ENCODE measurements at places on chromosomes 12 and 14.

- DNase-seq: no peak
Measured at GRCh38 chr14:91111443-91111842, 2.4 kb upstream of the DGLUCY start.

GRCh38 chr14:37720131-37720530 is 124.7 kb downstream of the TTC6 start:
- DNase-seq: no peak

DNA sequence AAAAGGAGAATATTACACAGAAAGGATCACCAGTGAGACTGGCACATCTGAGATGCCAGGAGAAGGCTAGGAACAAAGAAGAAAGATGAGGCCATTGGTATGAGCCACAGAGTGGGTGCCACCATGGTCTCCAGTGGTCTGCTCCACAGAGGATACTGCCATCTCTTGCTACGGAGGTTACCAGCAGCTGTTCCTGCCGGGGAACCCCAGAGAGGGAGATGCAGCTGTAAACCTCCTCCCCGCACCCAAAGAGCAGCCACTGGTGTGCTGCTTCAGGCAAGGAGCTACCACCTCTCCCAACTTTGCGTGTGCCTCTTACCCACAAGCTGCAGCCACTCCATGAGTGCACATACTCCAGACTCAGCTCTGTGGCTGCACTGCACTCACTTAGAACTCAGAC is 201.5 kb upstream of the RTL1 start:
- DNase-seq: no peak

DNA sequence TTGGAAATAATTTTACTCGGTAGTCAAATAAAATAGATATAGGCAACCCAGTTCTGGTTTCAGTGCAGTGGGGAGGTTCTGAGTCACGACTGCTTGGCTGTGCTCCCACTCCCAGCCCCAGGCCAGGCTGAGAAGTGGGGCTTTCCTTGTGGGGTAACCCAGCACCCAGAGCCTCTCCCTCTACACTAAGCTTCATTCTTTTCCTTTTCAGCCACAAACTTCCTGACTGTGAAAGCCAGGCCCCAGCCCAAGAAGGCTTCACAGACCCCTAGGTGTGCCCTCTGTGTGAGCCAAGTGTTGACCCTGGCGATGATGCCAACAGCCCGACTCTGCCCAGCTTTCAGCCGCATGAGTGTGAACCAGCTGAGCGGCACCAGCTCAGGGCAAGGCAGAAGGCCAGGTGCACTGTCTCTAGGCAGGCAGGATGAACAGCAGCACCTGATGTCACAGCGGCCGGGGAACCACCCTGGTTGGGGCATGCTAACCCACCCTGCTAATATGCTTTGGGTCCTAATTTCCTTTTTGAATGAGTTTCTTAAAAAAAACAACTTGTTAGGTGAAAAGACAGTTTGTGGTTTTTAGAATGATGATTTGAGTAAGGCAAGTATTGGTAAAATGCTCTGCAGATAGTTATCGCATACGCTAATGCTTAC is 42.2 kb upstream of the ATP23 start:
- DNase-seq: peak; percentile 48

DNA sequence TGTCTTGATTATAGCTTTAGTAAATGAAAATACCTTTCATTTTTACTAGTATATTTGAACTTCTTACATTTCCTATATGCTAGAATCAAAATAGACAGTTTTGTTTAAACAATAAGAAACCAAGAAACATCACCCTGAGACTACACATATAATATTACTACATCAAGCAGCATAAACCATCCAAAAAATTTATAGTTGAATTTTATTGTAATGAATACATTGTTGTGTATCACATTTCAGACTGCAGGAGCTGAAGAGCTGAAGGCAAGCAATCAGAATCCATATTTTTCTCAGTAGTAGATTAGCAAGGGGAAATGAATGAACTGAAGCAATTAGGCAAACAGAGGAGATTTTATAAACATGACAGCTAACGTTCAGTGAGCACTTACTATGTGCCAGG is 379.2 kb downstream of the BTG1 start:
- DNase-seq: no peak

GRCh38 chr14:71460091-71460490 is 472.1 kb upstream of the RGS6 start:
- DNase-seq: no peak

- peak; percentile 19 for DNase-seq
Measured at GRCh38 chr14:68627868-68628604, 164.8 kb downstream of the ZFP36L1 start.

- peak; percentile 30 for DNase-seq
Measured at GRCh38 chr12:47904713-47905709, at the start of gene VDR. VDR (minus strand) TSS chr12:47904994; CDS start chr12:47879113, 25,881 bp downstream.

DNA sequence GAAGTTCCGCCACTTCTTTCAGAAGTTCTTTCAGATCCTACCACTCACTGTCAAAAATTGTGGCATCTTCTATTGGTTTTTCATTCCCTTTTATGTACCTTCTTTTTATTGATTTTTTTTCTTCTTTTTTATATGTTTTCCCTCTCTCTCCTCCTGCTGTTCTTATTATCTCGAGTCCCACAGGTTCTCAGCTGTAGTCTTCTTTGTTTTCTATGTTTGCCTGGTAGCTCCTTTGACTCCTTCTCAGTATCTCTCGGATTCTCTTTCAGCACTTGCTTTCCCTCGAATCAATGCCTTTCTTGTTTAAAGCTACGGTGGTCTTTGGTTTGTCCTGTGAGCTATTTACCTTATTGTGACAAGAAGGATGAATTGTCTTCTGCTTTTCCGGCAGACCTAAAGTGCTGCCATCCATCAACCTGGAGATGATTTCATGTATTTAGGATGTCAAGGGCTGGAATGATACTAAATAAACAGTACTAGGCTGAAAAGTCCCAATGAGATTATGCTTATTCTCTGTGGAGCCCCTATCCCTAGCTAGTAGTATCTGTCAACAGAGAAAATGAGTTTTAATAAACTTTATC is 541.7 kb downstream of the NOVA1 start:
- no peak for DNase-seq

GRCh38 chr12:118332511-118332910 is 40.2 kb downstream of the TAOK3 start:
- no peak for DNase-seq

- no peak for DNase-seq
Measured at GRCh38 chr12:98492580-98493140, 22.7 kb upstream of the TMPO start.

DNA sequence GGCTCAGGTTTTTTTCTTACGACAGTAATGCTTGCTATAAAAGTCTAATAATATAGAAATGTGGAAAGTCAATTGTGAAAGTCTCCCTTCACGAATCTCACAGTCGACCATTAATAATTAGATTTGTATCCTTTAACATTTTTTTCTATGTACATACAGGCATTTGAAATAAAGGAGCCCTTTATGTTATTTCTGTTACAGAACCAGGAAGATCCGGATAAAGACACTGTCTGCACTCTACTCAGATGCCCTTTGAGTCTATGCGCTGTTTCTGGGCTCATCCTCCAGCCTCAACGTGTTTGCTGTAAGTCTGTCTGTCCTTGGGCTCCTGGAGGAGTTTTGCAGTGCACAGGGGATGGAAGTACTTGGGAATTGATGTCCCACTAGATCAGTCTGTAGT is 212.2 kb upstream of the ATP2B1 start:
- DNase-seq: no peak

GRCh38 chr12:108075561-108075960 is 53.5 kb upstream of the WSCD2 start:
- no peak for DNase-seq

GRCh38 chr12:2051700-2052621 is 826 bp upstream of the CACNA1C start:
- DNase-seq: no peak

- no peak for DNase-seq
Measured at GRCh38 chr14:52926953-52927352, 23.9 kb downstream of the FERMT2 start.

- DNase-seq: no peak
Measured at GRCh38 chr12:69913526-69913925, 88.5 kb downstream of the MYRFL start.

DNA sequence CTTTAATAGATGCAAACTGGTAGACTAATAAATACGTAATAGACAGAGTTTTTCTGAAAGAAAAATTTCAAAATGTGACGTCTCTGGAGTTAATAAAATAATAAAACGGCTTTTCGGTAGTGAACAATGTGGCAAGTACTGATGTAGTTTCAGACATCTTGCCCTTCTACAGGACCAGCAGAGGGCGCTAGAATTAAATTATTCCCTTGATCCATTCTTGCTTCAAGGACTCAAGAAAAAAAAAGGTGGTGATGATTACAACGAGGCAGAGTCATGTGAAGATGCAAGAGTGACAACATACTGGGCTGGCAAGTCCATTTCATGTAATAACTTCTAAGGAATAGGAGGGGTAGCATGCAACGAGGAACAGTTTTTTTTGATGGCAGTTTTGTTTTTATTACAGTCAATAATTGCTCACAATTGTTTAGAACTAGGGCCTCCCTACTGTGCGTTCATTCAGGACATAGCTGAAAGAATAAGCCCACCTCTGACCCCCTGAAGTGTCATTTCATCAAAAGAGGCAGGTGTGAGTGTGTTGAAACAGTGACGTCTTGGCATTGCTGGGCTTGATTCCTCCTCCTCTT is 101.0 kb upstream of the GZMB start:
- no peak for DNase-seq

- DNase-seq: no peak
Measured at GRCh38 chr12:119011231-119011630, 29.9 kb downstream of the SRRM4 start.

- DNase-seq: no peak
Measured at GRCh38 chr12:95201056-95201670, 16.1 kb downstream of the FGD6 start.

DNA sequence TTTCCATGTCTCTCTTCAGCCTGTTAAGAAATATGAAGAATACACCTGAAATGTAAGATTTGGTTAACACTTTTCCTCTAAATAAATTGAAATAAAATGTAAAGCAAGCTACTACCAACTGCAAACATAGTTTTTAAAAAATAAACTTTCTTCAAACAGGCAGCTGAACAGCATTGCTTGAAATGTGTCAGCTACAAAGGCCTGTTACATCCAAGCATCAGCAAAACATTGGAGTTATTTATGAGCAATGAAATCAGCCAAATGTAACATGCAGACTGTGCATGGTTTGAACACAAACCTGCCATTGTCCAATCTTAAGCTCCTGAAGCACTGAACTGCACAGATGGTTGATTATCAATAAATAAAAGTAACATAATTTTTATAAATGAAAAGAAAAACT is 291.3 kb downstream of the ACSS3 start:
- DNase-seq: no peak

DNA sequence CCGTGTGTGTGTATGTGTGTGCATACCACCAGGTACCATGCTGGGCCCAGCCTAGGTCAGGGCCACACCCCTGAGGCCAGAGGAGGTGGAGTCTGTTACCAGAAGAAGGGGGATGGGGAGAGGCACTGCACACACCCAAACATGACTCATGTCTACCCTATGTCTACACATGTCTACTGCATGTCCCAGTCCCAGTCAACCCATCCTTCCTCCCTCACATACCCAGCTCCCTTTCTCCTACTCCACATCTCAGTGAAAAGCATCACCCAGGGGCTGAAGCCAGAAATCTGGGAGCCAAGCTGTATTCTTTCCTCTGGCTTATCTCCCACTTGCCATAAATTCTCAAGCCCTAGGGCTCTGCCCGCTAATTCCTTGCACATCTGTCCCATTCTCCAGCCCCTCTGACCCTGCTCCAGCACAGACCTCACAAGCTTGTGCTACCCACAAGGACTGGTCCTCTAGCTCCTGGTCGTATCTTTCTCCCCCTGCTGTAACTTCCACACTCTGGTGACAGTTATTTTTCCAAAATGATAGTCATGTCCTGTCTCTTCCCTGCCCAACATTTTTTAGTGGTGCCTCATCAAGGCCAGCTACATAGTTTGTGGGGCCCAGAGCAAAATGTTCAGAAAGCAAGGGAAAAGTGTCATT is 18.0 kb upstream of the APPL2 start:
- no peak for DNase-seq

GRCh38 chr12:101694986-101695385 is 2.5 kb upstream of the CHPT1 start:
- no peak for DNase-seq

- no peak for DNase-seq
Measured at GRCh38 chr12:117872546-117873169, 96.1 kb downstream of the KSR2 start.

DNA sequence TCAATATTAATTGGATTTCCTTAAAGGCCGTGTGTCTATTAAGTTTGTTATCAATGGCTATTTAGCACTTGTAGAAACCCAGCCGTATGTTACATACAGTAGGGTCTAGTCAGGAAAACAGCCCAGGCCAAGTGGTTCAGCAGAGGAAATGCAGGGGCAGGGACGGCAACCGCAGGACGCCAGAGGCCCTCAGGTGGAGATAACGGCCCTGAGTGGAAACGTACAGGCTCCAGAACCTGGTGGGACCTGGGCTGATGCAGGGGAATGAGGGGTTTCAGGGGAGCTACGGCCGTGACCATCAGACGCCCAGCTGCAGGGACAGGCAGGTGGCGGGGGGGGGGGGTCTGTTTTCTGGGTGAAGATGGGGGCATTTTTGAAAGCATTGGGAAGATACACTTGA is 3.7 kb upstream of the ANKLE2 start:
- no peak for DNase-seq

DNA sequence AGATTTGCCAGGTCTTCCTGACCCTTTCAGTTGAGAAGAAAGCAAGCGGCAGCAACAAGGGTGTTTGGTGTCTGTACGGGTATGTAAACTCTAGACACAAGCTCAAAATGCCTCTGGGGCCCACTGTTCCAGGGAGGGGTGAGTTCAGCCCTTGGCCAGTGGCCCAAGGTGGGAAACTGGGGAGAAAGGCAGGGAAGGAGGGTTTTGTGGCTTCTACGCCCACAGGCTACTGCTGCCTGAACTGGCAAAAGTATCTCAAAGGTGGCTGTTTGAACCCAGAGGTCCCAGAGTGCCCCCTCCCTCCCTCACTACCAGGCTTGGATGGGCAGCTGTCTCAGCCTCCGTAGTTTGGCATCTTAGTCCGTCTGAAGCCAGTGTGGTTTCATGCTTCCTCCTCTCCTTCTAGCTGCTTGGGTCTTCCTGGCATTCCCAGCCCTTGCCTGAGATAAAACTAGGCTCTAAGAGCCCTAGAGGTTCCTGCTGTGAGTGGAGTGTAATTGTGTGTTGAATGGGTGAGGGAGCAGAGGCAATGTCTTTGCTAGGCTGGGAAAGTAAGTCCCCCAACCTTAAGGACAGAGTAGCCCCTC is 5.5 kb downstream of the HOXC5 start:
- DNase-seq: no peak

DNA sequence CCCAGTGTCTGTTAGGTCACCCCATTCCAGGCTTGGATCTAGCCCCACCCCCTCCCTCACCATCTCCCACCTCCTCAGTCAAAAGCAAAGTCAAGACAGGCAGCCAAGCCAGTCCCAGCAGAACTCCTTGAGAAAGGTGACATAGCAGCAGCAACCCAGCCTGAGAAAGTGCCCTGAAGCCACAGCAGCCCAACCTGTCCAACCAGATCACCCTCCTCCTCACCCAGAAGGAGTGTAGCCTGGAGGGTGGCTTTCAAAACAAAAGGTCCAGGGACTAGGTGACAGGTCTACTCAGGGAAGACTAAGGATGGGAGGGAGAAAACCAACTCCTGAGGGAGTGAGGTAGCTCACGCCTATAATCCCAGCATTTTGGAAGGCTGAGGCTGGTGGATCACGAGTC is 5.2 kb downstream of the RAB15 start:
- DNase-seq: no peak

- DNase-seq: no peak
Measured at GRCh38 chr12:56086096-56086495, 6.1 kb downstream of the ERBB3 start.

- no peak for DNase-seq
Measured at GRCh38 chr12:117818400-117818799, 150.4 kb downstream of the KSR2 start.
